ENCODE measurements at places on chromosomes 2 and 18. TPM values are rescaled to one million over a fixed set of nuclear protein-coding genes. Genes with fewer than 3 reads are reported as not detected.

GRCh38 chr2:27830656-27831055 lies 59.1 kb downstream of the MRPL33 start:
- no peak for ATAC-seq

- ATAC-seq = no peak
Observed at GRCh38 chr2:138180692-138181386, 216.6 kb downstream of the HNMT start.

GRCh38 chr2:193537531-193537930 lies 1342.8 kb upstream of the TMEFF2 start:
- no peak for ATAC-seq

DNA sequence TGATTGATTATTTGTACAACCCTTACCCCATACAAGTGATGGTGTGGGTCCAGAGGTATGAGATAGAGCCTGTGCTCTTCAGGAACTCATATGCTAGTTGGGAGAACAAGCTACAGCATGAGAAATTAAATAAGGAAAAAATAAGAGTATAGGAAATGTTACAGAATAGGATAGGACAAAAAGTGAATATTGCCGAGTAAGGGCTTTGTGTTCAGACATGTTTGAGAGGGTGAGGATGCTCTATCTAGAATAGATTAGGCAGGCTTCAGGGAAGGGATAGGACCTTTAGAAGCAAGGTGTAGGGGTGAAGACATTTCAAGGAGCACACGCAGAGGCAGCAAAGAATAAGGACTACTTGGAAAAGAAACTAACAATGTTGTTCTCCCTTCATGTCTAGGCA lies 17.8 kb downstream of the CCDC150 start:
- no peak for ATAC-seq

- ATAC-seq = peak; percentile 95
Observed at GRCh38 chr2:85999061-85999831, 106.4 kb downstream of the POLR1A start.

DNA sequence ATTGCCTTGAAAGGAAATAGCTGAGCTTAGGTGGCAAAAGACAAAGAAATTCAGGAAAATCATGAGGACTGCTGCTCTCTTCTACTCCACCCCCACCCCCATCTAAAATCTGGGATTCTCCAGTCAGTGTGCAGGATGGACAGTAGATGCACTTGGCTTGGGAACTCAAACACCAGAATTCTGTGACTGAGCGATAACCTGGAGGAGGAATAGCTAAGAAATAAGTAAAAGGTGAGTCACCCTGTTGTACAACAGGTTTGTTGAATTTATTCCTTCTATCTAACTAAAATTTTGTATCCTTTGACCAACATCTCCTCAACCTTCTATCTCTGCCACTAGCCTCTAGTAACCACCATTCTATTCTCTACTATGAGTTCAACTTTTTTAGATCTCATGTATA lies 1029.9 kb upstream of the ACVR2A start:
- ATAC-seq = no peak

- ATAC-seq = no peak
Observed at GRCh38 chr2:83221258-83221657, 1237.8 kb downstream of the SUCLG1 start.

- peak; percentile 25 for ATAC-seq
Observed at GRCh38 chr2:204545861-204546735, 823 bp downstream of the PARD3B start.

DNA sequence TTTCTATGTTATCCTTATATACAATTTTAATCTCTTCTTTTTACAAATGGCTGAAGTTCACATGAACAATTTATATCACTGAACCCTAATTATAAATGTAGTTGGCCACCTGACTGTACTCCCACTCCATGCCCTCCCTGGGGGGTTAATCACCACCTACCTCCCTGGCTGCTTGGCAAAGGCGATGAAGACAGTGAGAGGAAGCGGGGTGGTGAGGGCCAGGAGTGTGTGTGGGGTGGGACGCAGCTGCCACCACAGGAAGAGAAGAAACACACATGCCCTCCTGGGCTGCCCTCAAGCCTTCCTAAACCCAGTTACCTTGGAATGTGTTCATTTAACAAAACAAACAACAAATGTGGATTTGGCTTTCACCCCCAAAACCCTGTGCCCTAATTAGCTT lies 87.0 kb upstream of the REV1 start:
- no peak for ATAC-seq

GRCh38 chr2:58686776-58687175 lies 445.7 kb upstream of the FANCL start:
- ATAC-seq = no peak

GRCh38 chr2:102063941-102064678 lies 72.3 kb downstream of the IL1R2 start:
- peak; percentile 47 for ATAC-seq

DNA sequence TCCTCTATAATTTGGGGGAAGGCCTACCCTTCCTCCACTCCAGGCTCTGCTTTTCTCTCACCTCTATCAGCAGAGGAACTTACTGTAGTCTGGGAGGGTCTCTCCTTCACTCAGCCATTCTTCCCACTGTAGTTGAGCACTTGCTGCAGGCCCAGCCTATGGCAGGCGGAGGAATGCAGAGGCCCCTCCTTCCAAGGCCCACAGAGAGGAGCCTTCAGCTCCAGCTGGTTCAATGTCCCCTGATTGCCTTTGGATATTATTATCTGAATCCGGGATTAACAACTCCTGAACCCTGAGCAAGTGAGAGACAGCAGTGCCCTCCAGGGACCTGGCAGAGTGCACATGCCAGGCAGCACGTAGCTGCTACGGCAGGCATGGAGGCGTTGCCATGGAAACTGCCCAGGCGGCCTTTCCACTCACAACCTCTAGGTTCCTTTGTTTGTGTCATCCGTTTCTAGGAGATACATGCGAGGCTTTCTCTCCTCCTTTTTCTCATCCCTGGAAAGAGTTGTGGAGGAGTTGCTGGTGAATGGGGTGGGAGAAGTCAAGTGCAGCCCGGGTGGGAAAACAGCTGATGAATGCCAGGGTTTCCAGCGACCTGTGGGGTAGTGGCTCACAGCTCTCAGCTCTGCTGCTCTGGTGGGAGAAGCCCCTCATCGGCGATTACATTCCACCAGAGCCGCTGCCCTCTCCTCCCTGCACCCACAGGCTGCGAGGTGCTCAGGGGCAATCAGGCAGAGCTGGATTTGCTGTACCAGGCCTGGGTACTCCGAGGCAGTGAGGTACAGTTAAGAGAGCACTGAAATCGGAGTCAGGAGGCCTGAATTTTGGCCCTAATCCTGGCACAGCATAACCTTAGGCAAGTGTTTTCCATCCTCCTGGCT lies 55.3 kb upstream of the HK2 start:
- ATAC-seq = peak; percentile 44

DNA sequence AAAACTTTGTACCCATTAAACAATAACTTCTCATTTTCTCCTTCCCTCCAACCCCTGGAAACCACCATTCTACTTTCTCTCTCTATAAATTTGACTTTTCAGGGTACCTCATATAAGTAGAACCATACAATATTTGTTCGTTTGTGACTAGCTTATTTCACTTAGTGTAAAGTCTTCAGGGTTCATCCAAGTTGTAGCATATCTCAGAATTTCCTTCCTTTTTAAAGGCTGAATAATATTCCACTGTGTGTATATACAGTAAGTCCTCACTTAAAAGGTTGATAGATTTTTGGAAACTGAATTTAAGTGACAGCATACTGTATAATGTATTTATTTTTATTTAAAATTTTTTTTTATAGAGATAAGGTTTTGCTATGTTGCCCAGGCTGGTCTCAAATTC lies 13.9 kb downstream of the CASP10 start:
- no peak for ATAC-seq

DNA sequence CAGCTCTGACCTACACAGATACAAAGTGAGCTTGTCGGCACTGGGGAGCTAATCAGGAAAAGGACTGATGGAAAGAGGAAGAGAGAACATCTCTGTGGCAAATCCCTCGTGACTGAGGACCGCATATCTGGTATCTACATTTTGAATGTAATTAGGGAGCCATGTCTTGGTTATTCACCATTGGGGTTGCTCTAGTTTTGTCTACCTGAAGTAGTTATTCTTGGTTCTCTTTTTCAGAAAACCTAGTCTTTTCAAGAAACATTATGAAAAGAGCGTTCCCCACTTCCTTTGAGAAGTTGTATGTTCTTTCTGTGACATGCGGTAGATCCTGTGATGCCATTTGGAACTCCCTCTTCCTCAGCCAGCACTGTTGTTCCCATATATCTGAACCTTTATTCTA lies 104.4 kb downstream of the DOCK10 start:
- peak; percentile 37 for ATAC-seq

DNA sequence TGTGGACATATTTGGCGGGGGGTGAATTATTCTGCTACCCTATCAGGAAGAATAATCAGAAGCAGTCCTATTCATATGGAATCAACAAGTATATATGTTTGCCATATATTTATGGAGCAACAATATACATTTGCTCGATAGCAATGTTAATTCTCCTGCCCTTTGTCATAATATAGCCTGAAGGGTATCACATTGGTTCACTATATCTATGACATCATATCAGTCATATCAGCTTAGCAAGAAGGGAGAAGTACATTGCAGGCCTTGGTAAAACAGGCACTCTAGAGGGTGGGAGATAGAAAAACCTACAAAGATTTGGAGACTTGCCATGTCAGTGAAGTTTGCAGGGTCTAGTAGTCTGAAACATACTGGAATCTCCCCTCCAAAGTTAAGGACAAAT lies 128.4 kb downstream of the ATL2 start:
- ATAC-seq = no peak

DNA sequence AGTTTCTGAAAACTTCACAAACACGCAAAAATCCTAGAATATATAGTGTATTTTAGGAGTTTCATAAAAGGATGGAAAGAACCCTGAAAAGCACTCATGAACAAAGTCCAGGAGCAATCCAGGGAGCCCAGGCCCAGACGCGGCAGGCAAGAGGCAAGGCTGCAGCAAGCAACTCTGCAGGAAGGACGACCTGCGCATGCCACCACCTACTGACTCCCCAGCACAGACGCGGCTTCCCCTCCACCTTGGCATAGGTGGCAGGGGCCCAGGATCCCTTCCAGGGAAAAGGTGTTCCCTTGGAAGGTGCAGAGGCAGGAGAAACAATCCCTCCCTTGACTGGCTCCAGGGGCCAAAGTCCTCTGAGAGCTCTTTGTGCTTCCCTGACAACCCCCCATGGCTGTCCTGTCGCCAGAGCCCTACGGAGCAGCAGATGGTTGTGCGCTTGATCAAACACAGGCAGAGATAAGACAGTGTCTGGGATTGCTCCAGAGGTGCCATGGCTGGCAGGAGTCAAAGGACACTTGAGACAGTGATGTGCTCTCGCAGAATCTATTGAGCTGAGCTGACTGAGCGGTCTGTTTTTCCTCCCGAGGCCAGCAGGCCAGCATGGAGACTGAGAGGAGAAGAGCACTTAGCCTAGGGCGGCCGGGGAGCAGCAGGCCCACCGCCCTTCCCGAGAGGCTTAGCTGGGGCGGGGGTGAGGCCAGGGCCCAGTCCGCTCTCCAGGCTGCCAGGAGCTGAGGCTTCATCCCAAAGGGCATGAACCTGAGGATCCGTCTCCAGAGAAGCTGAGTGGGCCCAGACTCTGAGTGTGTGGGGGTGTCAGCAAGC lies 10.8 kb upstream of the AMER3 start:
- no peak for ATAC-seq

DNA sequence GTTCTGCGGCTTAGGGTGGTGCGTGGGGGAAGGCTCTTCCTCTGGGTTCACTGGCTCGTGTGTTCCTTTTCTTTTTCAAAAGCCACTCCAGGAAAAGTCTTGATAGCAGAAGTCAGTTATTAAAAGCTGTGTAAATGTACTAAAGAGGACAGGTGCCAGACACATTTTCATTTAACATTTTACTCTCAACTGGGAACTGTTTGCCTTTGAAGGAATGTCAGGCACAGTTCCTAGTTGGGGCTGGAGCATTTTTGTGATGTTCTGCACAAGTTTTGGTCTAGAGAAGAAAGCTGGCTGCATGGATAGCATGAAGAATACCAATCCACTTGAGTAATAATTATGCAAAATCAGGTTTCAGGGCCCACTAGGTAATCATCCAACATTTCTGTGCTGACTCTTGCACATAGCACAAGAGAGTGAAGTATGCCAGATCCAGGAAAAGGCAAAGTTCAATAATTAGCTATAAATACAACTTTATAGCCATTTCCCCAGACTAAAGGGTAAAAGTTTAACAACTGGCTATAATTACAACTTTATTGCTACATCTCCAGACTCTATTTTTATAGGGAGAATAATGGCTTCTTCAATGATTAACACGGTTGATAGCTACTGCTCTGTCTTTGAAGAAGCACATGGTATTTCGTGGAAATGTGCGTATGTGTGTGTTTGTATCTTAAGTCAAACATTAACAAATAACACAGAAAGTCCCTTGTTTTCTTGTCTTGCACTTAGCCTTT lies 16.2 kb downstream of the SCYGR8 start:
- ATAC-seq = no peak

ACP1 gene
- total RNA-seq = 116 TPM

G6PC2 gene
- not detected for total RNA-seq

TMEM182 gene
- total RNA-seq = 4.9 TPM

SPP2 gene
- not detected for total RNA-seq

SPDYA gene
- 2.1 TPM for total RNA-seq

CDH7 gene
- not detected for total RNA-seq

ACAA2 gene
- total RNA-seq = 73.7 TPM

TUBA4B gene
- total RNA-seq = not detected

Measured in activated T-helper 17 cell treated with anti-CD3 and anti-CD28 coated beads, Interleukin-2, amount 50 U/mL, for 72 hours (primary cell).